Tibial artery (tissue), 4 donors: ENCODE measurements at places on chromosomes 12 and 14.

GRCh38 chr14:39731912-39732311, 299.7 kb upstream of the FBXO33 start:
- H3K4me3 ChIP-seq = no peak overlapping the region
- no peaks in the 10 kb centered on the region for H3K4me1 ChIP-seq
- H3K27ac ChIP-seq = no peak overlapping the region
- no peak for DNase-seq

DNA sequence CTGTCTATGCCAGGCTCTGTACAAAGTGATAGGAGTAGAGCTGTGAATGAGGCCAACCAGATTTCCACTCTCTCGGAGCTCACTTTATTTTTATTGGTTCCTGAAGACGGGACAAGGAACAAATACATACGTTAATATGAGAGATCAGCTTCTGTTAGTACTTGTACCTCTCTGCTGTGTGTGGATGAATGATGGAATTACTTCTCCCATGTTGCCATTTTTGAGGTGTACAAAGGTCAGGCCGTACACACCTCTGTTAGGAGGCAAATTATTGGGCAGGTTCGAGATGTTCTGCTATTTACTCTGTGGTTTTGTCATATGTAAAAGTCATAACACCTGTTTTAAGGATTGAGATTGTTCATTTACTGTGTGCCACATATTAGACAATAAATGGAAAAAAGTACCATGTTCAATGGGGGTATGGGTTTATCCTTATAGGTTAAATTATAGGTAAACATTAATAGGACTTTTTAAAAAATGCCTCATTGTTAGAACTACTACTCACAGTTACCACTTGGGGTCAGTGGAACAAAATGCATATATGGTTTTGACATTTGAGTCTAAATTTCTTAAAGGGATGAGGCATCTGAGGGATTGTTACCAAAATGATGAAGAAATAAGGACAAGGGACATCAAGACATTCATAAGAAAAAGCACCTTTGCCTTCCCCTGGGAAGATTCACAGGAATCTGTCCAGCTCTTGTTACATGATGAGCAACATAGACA, 26.9 kb downstream of the WBP11 start:
- no peaks in the 10 kb centered on the region for H3K27me3 ChIP-seq
- no peak for DNase-seq
- no peaks in the 10 kb centered on the region for H3K4me1 ChIP-seq
- peak overlapping the region; percentile 82 for H3K4me3 ChIP-seq
- no peaks in the 10 kb centered on the region for H3K36me3 ChIP-seq

GRCh38 chr12:89890161-89890560, 181.5 kb upstream of the ATP2B1 start:
- H3K36me3 ChIP-seq = no peaks in the 10 kb centered on the region
- no peak overlapping the region for H3K4me3 ChIP-seq
- no peak for DNase-seq
- H3K4me1 ChIP-seq = no peaks in the 10 kb centered on the region

DNA sequence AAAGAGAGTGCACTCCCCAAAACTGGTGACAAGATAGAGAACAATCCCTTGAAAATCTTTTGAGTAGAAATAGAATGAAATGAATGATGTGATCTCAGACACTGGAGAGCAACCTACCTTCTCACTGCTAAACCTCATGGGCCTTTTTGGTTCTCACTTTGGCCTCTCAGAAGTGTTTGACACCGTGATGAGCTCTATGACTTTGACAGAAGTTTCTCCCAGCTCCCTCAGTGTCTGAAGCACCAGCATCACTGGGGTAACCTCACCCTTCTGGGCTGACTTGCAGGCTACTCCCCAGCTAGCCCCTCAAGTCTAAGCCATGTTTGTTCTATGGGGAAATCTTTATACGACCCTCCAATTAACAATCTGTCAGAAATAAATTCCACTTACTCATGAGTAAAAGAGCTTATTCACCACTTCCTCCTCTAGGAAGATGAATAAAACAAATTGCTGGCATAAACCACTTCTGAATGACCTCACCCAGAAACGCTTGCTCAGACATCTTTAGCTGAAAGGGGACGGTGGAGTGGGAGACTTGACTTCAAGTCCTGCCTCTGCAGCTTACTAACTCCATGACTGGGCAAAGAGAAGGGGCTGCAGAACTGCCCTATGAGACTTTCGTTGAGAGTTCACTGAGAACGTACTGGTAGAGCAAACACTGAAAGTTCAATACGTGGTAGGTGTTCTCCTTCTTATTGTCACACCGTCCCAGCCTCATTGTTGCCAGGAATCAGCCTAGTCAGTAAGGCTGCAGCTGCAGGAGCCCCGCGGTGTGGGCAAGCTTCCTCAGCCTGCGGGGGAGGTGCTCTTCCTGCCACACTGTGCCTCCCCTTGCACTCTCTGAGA, 46.5 kb downstream of the ST8SIA1 start:
- no peaks in the 10 kb centered on the region for H3K27me3 ChIP-seq
- DNase-seq = no peak
- no peak overlapping the region for H3K27ac ChIP-seq
- peaks cover 6% of the 10 kb centered on the region for H3K4me1 ChIP-seq

- H3K27me3 ChIP-seq = no peaks in the 10 kb centered on the region
- peaks cover 6% of the 10 kb centered on the region for H3K36me3 ChIP-seq
- no peak overlapping the region for H3K27ac ChIP-seq
- no peak overlapping the region for H3K4me3 ChIP-seq
- DNase-seq = no peak
These were observed 8.1 kb downstream of the KRT18 start for GRCh38 chr12:52956987-52957386.

DNA sequence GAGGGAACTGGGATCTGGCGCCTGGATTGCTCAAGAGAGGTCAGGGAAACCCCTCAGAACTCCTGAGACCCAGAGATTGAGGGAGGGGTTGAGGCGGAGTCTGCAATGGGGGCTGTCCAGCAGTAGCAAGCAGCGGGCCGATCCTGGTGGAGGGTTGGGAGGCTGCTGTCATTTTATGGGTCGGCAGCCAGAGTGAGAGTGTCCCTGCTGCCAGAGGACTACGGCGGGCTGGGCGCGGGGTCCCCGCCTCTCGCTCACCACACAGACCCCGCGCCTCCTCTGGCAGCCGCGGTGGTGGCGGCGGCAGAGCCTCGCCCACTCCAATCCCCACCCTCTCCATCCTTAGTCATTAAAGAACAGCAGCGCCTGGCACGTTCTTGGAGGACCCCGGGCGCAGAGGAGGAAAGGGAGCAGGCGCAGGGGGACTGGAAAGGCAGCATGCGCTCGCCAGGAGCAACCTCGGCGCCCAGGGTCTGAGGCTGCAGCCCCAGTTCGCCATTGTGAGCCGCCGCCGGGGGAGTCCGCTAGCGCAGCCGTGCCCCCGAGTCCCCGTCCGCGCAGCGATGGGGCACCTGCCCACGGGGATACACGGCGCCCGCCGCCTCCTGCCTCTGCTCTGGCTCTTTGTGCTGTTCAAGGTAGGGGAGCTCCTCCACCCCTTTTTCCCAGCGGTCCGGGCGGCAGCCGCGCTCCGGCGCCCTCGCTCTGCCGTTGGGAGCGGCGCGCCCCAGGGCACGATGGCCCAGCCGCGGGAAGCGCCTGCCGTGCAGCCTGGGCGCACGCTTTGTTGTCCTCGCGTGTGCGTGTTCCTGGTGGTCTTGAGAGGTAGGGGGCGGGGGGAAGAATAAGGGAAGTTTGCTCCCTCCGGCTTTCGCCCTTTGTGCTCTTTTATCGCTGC, at the start of gene PTPRO:
Gene PTPRO, plus strand, starts transcription at position 345 of the 898 bp plus-strand sequence.
- H3K4me1 ChIP-seq = peaks cover 16% of the 10 kb centered on the region
- no peaks in the 10 kb centered on the region for H3K27me3 ChIP-seq
- no peak within 1 kb of the TSS for H3K27ac ChIP-seq
- peak within 1 kb of the TSS; percentile 53 for H3K4me3 ChIP-seq

- H3K27ac ChIP-seq = no peak overlapping the region
- DNase-seq = no peak
- no peaks in the 10 kb centered on the region for H3K27me3 ChIP-seq
- no peak overlapping the region for H3K4me3 ChIP-seq
These were observed 9.4 kb upstream of the VTI1B start for GRCh38 chr14:67683842-67684241.

DNA sequence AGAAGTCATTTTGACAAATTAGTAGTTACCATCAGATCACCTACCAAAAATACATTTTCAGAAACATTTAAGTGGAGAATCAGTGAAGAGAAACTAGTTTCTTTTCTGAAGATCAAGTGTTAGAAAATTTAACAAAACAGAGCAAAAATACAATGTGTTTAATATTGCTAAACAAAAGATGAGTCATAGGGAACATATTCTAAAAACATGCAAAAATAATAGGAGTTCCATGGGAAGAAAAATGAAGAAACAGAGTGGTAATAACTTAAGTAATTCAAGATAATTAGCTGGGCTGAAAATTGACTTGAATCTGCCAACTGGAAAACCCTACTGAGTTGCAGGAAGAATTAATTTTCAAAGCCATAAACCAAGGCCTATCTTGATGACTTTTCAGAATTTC, 111.5 kb upstream of the KITLG start:
- no peak overlapping the region for H3K27ac ChIP-seq
- no peaks in the 10 kb centered on the region for H3K36me3 ChIP-seq
- no peak overlapping the region for H3K4me3 ChIP-seq

DNA sequence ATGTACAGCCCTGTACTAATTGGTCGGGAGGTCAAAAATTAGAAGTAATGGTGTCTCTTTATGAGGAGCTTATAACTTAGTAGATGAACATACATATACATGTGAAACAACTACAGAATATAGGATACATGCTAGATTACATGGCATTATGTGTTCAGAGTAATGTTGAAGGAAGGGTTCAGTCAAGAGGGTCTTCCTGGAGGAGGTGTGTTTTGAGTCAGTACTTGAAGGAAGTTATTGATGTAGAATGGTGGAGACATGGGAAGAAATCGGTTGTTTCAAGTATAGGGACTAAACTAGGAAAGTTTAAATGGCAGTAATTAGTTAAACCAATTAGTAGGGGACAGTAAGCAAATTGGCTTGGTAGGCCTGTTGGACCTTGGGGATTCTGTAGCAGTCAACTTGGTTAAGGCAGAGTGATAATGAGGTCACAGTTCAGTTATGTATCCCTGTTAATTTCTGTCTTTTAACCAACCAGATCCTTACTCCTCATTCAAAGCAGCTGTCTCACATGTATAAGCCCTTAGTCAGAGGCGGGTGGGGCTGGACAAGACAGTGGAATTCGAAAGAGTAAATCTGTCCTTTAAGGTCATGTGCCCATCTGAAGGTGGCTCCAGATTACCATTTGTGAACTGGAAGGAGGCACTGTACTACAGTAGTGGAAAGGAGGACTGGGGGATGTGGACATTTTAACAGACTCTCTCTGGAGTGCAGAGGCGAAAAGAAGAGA, 3.5 kb upstream of the ANKRD52 start:
- no peak overlapping the region for H3K27ac ChIP-seq
- no peaks in the 10 kb centered on the region for H3K27me3 ChIP-seq
- H3K4me1 ChIP-seq = peaks cover 26% of the 10 kb centered on the region
- no peak for DNase-seq
- no peaks in the 10 kb centered on the region for H3K36me3 ChIP-seq

DNA sequence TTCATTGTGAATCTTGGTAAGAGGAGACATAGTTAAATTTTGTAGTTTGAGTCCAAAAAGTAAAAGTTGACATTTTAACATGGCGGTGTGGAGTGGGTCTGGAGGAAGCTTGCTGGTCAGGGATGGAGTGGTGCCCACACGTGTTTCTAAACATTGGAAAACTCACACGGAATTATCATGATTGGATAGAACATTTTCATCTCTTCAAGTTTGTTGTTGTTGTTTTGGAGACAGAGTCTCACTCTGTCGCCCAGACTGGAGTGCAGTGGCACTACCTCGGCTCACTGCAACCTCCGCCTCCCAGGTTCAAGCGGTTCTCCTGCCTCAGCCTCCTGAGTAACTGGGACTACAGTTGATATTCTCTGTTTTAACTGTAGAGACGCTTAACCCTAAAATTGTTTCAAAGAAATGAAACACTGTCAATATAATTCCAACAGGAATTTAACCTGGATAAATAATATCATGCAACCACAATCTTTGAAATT, 502 bp upstream of the MBIP start:
- H3K27ac ChIP-seq = peak overlapping the region; percentile 78
- no peaks in the 10 kb centered on the region for H3K4me1 ChIP-seq
- peak overlapping the region; percentile 90 for H3K4me3 ChIP-seq

DNA sequence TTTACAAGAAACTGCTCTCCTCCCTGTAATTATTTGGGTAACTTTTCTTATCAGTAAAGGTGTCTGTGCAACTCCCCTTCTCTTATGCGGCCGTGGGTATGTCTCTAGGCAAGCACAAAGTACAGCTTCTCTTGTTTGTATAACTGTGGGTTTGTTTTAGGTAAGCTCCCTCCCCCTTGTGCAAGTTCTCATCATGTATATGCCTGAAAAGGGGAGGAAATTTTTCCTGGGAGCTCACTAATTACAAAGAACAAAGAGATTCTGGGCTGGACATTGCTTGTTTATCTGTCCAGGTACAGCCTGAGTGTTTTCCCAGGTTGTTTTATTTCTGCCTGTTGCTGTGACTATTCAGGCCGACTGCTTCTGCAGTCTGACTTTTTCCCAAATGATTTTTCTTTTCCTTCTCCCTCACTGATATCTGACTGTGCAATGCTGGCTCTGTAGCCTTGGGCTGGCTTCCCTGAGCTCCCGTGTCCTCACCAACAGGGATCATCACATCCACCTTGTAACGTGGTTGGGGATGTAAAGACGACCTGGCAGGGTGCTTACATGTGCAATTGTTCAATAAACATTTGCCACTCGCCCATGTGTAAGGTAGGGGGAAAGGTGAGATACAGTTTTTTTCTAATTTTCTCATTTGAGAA, 916.5 kb downstream of the AACS start:
- H3K4me3 ChIP-seq = no peak overlapping the region
- H3K27ac ChIP-seq = no peak overlapping the region
- H3K27me3 ChIP-seq = no peaks in the 10 kb centered on the region
- no peak for DNase-seq

DNA sequence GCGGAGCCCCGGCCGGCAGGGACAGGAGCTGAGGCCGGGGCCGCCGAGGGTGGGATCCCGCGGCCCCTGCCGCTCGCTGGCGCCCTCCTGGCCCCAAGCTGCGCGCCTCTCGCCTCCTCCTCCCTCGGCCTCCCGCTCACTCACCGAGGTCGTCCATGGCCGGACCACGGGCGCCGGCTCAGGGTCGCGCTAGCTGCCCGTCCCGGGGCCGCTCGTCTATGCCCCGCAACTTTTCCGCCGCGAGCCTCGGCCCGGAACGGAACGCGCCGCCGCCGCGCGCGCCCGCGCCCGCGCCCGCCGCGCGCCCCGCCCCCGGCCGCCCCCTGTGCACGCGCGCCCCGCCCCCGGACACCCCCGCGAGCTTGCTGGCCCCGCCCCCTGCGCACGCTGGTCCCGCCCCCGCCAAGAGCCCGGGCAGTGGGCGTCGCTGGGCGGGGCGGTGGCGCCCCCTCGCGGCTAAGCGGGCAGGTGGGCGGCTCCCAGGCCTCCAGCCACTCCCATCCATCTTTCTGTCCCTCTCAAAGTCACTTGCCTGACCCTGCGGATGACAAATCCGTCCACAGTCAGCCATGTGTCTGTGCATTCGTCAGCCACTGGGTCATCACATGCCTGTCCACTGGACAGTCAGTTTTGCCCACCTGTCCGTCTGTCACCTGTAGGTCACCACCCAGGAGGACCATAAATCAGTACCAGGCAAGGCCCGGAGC, at the start of gene PXN:
Gene PXN, minus strand, starts transcription at position 258 of the 707 bp plus-strand sequence. Its CDS starts 101 bp downstream, at position 157.
- no peaks in the 10 kb centered on the region for H3K27me3 ChIP-seq
- peak within 1 kb of the TSS; percentile 77 for H3K4me3 ChIP-seq
- H3K36me3 ChIP-seq = no peaks in the 10 kb centered on the region

GRCh38 chr14:88598097-88598675, 35.3 kb downstream of the ZC3H14 start:
- H3K4me1 ChIP-seq = no peaks in the 10 kb centered on the region
- peaks cover 75% of the 10 kb centered on the region for H3K36me3 ChIP-seq
- DNase-seq = no peak
- no peaks in the 10 kb centered on the region for H3K27me3 ChIP-seq

GRCh38 chr12:124939421-124940142, 25.1 kb upstream of the UBC start:
- H3K36me3 ChIP-seq = peaks cover 5% of the 10 kb centered on the region
- peak overlapping the region; percentile 87 for H3K27ac ChIP-seq
- peak overlapping the region; percentile 50 for H3K4me3 ChIP-seq
- peaks cover 25% of the 10 kb centered on the region for H3K4me1 ChIP-seq
- peak; percentile 92 for DNase-seq
- no peaks in the 10 kb centered on the region for H3K27me3 ChIP-seq
